HFF-Myc (cell line): ENCODE measurements at places on chromosomes 7 and 10.

- DNase-seq: no peak
Measured at GRCh38 chr7:121019018-121019417, 30.5 kb downstream of the CPED1 start.

DNA sequence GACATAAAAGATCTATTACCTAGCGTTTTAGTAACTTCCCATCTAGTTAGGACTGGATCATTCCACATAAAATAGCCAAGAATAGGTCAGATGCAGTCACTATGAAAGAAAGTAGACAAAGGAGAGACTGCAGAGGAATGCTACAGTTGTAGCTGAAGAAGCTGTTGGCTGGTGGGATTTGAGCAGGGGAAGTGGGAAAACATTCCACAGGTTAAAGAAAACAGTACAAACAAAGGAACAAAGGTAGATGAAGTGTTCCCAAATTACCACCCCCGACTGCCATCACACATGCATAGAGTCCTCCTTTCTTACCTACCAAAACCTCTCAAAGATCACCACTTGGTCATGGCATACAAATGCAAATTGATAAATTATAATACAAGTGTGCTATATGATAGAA is 41.8 kb downstream of the DLD start:
- no peak for DNase-seq

DNA sequence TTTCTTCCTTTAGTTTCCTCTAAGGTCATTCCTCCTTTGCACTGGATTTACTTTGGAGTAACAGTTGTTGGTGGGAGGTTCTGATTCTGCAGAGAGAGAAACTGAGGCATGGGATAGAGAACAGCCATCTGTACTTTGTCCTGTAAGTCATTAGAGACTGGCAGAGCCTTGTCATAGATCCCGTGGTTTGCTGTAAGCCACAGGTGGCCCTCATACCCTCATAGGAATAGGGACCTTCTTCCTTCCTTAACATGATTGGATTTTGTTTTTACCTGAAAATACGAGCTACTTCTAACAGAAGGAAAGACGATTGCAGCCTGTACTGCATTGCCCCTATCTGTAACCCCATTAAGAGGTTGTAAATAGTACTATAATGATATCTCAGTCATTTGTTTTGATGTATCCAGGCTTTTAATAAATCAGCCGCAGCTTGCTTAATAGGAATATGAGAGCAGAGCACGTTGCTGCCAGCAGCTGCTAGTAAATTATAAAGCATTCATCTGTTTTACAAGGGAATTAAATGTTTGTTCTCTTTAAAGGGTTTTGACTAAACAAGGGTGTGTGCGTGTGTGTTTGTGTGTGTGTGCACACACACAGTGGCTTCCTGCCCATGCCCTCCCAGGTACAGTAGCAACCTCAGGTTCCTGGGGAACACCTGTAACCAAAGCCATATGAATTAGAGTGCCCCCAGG is 249.8 kb downstream of the AUTS2 start:
- no peak for DNase-seq

GRCh38 chr7:82428186-82428961 is 15.2 kb downstream of the CACNA2D1 start:
- DNase-seq: no peak

GRCh38 chr10:21336476-21337170 is 188.9 kb downstream of the SKIDA1 start:
- DNase-seq: peak; percentile 91

- no peak for DNase-seq
Measured at GRCh38 chr7:98869027-98869596, 702 bp downstream of the TMEM130 start.

DNA sequence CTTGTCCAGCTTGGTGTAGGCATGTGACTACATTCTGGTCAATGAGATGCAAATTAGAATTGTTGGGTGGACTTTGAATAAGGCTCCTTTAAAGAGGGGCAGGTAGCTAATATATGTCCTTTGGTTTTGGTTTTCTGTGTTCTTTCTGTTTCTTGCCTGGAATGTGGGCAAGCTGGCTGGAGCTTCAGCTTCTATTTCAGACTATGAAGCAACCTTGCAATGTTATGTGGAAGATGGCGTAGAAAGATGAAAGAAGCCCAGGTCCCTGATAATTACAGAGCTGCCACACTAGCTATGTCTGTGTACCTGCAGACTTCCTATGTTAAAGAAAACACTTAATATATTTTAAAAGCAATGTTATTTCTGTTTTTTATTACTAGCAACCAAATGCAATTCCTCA is 46.2 kb downstream of the NEURL1 start:
- no peak for DNase-seq

- no peak for DNase-seq
Measured at GRCh38 chr10:46080886-46081285, 34.8 kb upstream of the MSMB start.

DNA sequence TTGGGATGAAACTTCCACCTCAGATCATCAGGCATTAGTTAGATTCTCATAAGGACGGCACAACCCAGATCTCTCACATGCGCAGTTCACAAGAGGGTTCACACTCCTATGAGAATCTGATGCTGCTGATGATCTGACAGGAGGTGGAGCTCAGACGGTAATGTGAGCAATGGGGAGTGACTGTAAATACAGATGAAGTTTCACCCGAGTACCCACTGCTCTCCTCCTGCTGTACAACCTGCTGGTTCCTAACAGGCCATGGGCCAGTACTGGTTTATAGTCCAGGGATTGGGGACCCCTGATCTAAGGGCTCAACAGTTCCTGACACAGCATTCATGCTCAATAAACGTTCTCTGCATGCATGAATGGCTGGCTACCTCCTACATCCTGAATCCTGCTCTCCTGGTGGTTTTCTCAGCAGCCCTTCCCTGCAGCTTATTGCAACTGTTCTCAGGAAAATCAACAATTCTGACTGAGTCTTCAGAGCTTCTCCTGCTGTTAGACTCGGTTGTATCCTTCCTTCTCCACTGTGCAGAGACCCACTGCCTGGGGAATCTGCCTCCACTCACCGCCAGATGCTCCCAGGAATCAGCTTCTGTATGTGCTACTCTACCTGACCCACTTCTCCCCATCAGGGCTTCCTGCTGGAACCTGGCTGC is 17.4 kb downstream of the PDE6C start:
- DNase-seq: no peak

DNA sequence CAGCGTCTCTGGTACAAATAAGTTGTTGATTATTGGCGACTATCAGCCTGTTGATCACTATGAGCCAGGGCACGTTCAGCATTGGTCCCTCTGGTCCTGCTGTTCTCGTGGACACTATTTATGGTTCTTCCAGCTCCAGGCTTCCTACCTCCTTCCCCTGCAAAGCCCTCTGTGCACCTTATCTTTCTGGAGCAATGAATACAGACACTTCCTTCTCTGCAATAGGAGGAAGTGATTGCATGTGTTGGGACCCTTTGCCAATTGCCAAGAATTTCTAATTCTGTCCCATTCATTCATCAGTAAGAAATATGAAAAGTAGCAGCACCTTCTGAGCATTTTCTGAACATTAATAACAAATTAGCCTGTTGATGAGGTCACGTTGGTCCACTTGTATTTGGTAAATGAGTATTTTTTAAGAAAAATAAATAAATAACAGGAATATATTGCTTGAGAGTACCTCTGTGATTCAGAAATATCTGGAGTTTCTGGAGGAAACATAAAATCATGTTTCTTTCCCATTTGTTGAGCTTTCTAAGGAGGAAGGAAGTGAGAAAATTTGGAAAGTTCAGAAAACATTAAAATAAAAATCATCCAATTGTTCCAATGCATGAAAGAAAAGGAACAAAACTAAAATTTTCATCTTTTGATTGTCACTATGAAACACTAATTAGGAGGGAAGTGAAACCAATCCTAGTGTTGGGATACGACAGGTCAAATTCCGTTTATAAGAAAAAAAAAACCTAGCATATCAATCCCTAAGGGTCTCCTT is 259.1 kb upstream of the KLF6 start:
- no peak for DNase-seq

DNA sequence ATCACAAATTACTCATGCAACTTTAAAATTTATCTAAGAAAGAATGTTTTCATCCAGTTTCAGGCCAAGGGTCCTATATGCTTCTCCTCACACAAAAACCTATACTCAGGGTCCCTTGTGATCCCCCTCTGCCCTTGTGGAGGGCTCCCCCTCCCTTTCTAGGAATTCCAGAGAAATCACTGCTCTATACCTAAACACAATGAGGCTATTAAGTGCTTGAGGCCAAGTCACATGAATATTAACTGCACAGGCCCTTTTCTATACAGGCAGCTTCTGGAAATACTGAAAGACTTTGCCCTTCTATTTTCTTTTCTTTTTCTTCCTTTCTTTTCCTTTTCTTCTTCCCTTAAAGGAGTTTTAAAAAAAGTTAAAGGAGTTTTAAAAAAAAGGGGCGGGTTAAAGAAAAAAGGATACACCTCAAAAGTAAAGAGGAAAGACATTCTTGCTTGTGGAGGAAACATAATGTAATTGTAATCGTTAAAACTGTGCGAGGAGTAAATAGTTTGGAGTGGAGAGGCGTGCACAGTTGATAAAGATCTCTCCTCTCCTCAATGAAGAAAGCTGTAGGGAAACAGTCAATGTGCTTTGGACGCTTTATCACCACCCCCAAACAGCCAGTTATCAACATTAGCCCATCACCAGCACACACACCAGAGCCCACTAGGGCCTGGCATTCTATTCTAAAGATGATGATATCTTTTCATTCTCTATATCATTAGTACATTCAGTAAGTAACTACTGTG is 16.4 kb downstream of the GRB10 start:
- DNase-seq: no peak

DNA sequence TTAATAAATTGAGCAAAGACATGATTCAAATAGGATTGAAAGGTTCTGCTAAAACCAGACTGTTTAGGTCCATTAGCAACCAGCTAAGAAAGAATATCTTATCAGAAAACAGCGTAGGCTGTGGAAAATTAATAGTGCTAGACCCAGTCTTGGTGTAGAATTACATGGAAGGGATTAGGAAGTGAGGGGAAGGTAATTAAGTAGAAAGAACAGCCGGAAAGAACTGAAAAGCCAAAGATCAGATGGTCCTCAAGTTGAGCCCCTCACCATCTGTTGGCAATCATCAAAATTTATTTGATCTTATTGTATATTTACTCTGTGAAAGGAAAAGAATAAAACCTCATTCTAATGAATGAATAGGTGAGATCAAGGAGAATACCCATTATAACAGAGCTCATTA is 50.1 kb downstream of the COL1A2 start:
- no peak for DNase-seq

GRCh38 chr10:133357285-133358161 is at the start of gene FUOM:
FUOM (minus strand) TSS chr10:133358019; CDS start chr10:133358007, 12 bp downstream.
- no peak for DNase-seq

DNA sequence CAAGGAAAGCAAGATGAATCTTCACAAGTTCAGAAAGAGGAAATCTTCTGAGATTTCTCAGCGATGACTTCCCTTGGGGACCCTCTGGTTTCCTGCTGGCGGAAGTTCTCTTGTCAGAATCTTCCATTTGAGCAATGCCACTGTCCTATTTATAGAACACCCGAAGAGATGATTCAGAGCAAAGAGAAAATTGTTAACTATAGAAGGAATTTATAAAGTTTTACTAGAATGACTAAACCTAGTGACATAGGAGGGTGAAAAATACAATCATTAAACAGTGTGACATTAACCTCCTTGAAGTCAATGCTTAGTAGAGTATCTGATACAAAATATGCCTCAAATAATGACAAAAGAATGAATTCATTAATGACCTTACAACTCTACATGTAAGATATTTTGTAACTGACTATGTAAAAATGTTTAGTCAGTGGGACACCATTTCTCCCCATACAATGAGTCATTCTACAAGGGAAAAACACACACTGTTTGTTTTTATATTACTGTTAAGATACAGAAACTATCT is 206.5 kb upstream of the CNTNAP2 start:
- DNase-seq: no peak

- no peak for DNase-seq
Measured at GRCh38 chr7:127146746-127147536, 105.8 kb downstream of the GRM8 start.

GRCh38 chr10:83127942-83128575 is 1011.2 kb upstream of the GHITM start:
- DNase-seq: peak; percentile 1

DNA sequence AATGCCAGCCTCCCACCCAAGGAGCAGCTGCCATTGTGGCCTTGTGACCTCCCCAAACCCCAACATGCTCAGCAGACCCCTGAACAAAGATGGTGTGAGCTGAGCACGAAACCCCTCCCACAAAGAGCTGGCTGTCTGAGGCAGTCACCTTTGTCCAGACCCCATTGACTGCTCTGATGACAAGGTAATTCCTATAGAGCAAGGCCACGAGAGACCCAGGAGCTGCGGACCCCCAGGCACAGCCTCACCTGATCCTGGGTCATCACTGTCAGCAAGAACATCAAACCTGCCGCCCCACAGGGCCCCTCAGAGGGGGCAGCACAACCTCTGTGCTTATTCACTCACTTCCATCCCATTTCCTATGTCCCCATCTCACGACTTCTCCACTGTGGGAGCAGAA is 102.6 kb downstream of the CPXM2 start:
- DNase-seq: no peak

DNA sequence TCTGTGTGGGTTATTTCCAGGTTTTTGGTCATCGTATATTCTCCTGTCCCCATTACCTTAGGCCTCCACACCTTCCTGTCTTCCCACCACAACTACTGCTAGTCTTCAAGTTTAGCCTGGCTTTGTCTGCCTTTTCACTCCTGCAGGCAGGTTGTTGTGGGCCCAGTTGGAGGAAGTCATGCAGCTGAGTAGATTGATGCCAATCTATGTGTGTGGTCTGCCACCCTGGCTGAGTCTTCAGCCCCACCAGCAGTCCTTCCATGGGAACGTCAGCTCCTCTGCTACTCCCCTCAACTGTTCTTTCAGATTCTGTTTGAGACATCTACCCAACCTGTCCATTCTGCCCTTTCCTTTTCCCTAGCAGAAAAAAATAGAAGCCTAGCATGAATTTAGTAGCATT is 6.3 kb downstream of the RINT1 start:
- no peak for DNase-seq

DNA sequence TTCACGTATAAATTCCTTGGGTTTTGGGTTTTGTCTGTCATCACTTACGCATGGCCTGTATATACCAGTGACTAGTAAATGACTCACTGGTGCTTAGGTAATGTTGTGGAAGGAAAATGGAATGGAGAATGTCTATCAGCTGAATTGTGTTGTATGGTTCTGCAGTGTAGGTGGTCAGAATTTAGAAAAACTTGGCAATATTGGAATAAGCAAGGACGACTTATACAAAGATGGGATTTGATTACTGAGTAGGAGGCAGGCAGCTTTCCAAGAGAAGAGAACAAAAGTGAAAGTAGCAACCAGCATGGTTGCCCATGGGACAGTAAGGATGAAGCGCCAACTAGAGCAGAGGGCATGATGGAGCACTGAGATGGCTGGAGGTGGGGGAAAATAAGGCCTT is 168.6 kb upstream of the CSTF2T start:
- peak; percentile 66 for DNase-seq

DNA sequence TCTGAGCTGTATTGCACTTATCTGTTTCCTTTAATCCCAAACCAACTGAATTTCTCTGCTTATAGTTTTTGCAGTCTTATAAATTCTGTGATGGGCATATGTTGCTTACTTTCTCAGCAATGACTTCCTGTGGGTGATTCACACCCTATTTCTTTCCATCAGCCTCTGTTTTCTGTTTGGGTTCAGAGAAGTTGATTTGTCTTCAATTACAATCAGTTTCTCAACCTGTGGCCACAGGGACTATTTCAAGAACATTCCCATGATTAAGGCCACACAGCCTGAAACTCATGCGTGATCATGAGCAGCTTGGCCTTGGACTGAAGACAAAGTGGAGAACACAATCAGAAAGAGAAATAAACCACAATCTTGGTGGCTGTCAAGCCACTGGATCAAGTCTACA is 1174.6 kb upstream of the C7orf33 start:
- no peak for DNase-seq

- DNase-seq: no peak
Measured at GRCh38 chr10:100715445-100716385, 29.7 kb upstream of the PAX2 start.

- DNase-seq: no peak
Measured at GRCh38 chr10:101493782-101494281, 94.2 kb downstream of the POLL start.
